ENCODE measurements at places on chromosomes 4 and X.

DNA sequence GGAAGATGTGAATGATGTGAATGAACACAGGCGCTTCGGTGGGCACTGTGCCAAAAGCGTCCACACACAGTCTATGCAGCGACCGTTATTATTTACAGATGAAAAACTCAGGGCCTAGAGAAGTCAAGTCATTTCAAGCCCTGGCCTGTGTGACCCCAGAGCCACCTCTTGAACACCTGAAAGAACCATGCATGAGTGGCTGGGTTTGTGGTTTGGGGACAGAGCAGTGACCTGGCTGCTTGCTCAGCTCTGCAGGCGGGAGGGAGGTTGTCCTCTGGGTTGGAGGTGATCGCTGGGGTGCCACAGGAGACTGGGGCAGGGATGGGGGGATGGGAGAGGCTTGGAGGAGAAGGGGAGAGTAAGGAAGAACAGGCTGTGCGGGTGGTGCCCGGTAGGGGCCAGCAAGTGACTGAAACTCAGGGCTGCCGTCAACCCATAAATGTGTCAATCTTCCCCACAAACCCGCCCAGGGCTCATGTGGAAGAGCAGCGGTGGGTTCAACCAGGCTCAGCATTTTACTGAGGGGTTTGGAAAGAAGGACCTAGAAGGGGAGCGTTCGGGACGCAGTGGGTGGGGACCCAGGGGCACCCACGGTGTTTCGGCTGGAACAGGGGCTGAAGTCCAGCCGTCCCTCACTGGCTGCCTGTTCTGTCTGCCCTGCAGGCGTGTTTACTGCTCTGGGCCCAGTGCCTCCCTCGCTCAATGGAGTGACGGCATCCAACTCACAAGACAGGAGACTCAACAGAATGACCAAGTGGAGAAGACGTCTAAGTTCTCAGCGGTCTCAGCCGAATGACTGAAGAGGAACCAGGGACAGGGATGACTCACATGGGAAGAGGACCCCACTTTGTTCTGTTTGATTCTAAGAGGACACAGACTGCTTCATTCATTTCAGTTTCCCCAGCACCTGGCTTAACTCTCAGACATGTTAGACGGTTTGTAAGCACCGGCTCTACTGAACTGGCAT lies 167.8 kb downstream of the AFAP1 start:
- no peak for DNase-seq

GRCh38 chrX:150032742-150033141 lies 94.5 kb upstream of the EOLA2 start:
- DNase-seq: no peak

GRCh38 chr4:114386637-114387233 lies 211.9 kb upstream of the UGT8 start:
- DNase-seq: no peak

DNA sequence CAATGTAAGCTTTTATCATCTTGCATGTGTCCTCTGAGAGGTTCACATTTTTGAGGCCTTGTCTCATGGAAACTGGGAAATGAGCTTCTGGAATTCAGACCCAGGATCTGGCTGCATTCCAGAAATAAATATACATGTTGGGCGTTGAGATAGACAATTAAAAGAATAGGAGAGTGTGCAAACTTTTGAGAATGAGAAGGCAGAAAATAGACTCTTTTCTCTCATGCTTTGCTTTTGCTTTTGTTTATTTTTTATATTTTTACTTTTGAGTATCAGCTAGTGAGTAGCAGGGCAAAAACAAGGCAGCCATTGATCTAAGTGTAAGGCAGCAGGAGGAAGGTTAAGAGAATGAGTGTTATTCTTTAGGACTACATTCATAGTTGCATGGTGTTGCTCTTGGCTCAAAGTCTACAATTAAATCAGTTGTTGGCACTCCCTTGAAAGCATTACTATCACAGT lies 12.4 kb downstream of the SHROOM3 start:
- DNase-seq: no peak

- no peak for DNase-seq
Observed at GRCh38 chr4:78059524-78059889, 2.4 kb downstream of the FRAS1 start.

GRCh38 chrX:109472939-109473735 lies 8.7 kb downstream of the GUCY2F start:
- no peak for DNase-seq

- DNase-seq: no peak
Observed at GRCh38 chr4:8506373-8507195, 66.0 kb downstream of the TRMT44 start.

DNA sequence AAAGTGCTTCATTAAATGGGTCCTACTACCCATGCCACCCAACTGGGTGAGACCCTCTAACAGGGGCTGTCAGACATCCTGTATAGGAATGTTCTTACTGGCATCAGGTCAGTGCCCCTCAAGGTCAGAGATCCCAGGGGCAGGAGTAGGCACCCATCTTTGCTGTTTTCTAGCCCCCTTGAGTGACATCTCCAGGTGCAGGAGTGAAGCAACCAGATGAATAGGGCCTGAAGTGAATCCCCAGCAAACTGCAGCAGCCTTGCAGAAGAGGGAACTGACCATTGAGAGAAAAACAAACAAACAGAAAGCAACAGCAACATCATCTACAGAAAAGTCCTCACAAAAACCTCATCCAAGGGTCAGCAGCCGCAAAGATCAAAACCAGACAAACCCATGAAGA lies 55.8 kb upstream of the GNRHR start:
- DNase-seq: no peak

DNA sequence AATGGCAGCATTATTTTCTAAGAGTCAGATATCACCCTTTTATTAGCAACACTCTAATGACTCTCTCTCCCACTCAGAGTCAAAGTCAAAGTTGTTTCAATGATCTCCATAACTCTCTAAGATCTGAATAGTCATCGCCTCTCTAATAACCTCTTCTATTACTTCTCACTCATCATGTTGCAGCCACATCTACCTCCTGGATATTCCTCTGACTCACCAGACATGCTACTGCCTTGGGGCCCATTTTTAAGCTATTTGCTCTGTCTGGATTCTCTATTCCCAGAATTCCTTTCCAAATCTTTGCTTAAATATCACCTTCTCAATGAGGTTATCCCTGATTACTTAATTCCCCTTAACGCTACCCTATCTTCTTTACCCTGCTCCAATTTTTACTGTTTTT lies 391.8 kb upstream of the MAGEB16 start:
- DNase-seq: no peak

GRCh38 chrX:4579999-4580398 lies 866.5 kb upstream of the PRKX start:
- no peak for DNase-seq

- DNase-seq: no peak
Observed at GRCh38 chrX:28133763-28134162, 152.5 kb upstream of the DCAF8L1 start.

- DNase-seq: no peak
Observed at GRCh38 chr4:170374770-170375169, 285.0 kb upstream of the AADAT start.

GRCh38 chr4:820230-821172 lies 5.4 kb downstream of the CPLX1 start:
- no peak for DNase-seq

DNA sequence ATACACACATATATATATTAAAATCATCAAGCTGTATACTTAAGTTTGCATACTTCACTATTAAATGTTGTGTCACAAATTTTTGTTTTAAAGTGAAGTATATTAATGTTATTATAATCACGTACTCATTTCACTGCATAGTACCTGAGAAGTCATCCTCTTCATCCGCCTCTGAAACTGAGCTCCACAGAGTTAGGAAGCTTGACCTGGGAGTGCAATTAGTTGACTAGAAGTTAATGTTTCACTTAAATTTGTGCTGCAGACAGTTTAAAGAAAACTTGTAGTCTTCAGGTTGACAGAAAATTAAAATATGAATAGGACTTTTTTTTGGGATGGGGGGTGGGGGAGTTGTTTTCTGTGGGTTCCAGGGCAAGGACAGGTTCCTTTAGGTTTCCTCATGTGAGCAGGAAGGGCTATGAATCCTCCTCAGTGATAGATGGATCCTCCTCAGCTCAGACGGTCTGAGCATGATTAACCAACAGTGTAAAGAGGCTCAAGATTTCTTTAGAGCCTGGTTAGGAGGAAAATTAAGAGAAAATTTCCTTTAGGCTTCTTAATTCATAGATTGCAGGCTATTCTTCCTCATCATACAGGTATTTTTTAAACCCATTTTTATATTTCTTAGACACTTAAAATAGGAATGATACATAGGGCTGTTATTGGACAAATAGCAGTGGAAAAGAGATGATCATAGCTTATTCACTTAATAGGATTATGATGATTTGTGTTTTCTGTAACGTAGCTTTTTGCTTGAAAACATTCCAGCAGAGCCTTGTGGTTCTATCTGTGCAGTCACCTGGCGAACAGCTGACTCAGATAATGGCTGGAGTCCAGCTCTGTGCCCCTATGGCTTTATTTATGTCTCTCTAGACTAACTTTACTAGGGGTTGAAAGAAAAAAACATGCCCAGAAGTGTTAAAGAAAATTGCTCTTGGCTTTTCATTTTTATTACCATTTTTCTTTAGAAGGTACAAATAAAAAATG lies 102.7 kb downstream of the SLC4A4 start:
- no peak for DNase-seq

- no peak for DNase-seq
Observed at GRCh38 chr4:12761694-12762093, 722.4 kb downstream of the RAB28 start.

DNA sequence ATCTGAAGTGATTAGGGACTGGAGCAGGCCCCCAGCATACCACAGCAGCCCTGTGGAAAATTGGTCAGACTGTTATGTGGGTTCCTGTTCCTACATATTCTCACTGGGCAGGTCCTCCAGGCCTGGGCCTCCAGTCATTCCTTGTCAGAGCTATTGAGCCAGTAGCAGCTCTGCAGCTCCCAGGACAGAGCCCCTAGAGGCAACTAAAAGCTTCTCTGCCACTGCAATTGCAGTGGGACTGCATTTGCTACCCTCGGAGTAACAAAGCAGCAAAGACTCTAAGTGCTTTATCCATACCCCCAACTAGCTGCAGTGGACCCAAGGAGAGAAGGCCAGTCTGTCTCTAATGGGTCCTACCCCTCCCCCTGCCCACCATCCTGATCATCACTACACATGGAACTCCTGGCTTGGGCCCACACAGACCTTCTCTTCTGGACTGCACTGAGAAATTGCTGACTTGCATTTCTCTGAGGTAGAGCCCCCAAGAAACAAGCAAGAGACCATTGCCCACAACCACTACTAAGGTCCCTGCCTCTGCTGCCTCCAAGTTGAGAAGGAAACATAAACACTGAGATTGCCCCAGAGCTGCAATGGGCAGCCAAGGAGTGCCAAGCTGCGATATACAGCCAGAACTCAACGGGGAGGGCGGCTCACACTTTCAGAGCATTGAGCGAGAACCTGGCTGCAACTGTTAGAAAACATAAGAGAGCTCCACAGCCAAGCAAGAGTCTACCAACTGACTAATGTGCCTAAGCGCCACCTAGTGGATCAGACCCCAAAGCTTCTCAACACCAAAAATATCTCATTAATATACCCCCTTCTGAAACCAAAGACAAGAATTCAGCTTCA lies 738.7 kb upstream of the NDST4 start:
- no peak for DNase-seq

- no peak for DNase-seq
Observed at GRCh38 chr4:47930971-47931804, 16.8 kb upstream of the NFXL1 start.

- DNase-seq: no peak
Observed at GRCh38 chr4:144355811-144356757, 215.6 kb upstream of the GYPA start.

DNA sequence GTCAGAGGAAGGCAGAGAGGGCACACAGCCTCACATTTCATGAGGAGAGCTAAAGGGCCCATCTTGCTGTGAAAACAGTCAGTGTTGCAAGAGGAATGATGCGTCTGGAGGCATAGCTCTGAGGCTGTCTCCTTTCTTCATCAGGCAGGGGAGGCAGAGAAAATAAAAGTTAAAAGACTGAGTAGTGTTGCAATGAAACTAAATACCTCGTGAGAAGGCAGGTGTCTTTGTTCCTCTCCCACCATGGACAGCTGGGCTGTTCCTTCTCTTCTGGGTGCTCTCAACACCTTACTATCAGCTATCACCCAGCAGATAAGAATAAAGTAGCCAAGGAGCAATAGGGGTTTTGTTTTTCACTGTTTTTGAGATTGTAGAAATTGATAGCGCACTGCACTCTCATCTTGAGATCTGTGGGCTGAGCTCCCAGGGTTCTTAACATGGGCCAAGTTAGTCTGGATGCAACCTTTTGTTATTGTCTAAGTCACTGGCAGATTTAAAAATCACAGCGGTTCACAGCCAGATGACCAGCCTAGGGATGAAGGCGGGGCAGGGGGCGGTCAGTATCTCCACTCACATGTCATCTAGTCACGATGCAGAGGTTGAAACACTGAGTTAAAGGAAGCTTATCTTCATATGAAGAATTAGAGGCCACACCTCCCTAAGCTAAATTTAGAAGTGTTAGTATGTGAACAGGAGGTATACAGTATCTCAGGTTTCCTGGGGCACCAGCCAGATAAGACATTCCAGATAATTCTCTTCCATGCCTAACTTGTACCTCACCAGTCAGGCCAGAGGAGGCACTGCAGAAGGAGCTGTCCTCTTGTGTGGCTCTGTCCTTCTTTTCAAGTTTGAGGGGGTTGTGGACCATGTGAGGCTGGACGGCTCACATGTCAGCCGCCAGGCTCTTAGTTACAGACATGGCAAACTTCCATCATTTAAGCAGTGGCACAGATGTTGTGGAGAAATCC lies 36.9 kb downstream of the PARM1 start:
- DNase-seq: no peak

DNA sequence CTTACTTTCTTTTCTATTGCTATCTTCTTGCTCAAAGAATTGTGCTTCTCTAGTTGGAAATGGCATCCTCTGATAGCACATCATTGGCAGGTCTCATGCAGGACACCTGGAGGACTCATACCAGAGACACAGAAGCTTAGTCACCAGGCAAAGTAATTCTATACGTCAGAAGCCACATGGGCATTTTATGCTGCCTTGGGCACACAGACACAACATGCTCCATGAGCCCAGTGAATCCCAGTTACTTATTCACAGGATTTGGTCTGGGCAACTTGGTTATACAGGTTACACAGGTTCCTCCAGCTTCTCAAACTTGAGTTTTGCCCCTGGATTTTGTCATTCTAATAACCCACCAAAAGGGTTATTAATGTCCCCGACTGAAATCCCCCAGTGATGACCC lies 7.1 kb downstream of the RASSF6 start:
- DNase-seq: no peak

DNA sequence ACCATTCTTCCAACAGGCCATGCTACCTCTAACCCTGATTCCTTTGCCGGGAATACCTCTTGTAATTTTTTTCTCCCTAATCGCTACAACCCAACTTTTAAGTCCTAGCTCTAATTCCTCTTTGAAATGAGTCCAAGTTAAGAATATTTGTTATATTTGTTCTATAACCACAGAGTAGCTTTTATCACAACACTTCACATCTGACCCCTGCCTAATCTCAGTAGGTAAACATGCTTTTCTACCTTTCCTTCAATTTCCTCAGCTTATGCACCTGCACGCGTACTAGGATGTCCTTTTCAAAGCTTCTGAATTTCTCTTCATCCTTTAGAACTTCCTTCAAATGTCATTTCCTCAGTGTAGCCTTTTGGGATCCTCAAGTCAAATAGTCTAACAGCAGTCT lies 915.5 kb upstream of the LCORL start:
- no peak for DNase-seq

DNA sequence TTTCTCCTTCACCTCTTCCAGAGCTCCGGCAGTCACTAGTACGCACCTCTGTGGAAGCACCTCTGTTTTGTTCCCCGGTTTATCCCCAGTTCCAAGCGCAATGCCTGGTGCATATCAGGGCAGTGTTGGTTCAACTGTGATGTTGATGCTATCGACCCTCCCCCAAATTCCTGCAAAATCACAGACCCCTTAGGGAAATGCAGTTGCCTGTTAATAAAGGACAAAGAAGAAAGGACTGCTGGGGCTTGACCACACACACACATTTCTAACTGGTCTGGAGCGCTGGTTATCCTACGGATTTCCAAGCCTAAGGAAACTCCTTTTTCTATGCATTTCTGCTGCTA lies 530 bp upstream of the NMU start:
- no peak for DNase-seq
